ENCODE measurements at places on chromosomes 13 and 19.

GRCh38 chr13:84352946-84353345 is 470.7 kb upstream of the SLITRK1 start:
- no peak for DNase-seq

DNA sequence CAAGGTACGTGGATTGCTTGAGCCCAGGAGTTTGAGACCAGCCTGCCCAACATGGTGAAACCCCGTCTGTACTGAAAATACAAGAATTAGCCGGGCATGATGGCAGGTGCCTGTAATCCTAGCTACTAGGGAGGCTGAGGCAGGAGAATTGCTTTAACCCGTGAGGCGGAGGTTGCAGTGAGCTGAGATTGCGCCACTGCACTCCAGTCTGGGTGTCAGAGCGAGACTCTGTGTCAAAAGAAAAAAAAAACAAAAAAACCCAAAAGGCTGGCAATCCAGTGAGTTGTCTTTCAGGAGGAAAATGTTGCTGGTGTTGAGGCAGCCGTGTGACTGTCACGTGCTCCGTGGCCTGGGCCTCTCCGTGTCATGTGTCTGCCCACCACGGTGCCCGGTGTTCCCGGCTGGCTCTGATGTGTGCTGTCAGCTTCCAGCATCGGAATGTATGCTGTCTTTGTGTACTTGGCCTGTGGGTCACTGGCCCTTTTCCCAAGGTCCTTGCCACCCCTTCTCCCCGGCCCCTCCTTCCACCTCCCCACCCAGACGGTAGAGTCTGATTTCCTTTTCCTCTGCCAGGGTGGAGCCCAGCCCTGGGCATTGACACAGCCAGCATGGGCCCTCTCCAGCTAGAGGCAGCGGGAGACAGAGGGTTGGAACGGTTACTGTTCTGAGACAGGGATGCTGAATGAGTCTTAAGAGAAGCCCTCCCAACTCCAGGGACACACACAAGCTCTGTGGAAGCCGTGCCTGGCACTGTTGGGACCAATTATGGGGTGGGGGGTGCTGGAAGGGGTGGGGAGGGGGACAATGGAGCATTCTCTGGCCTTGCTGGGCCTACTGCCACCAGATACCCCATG is 7.2 kb upstream of the TUBB4A start:
- no peak for DNase-seq

GRCh38 chr13:99857738-99858137 is 113.8 kb downstream of the ZIC5 start:
- DNase-seq = no peak

GRCh38 chr13:37364956-37365355 is 233.6 kb downstream of the POSTN start:
- no peak for DNase-seq

GRCh38 chr19:53882391-53883050 is 524 bp downstream of the PRKCG start:
- DNase-seq = no peak

- DNase-seq = no peak
Observed at GRCh38 chr13:47426126-47426849, 529.4 kb upstream of the HTR2A start.

DNA sequence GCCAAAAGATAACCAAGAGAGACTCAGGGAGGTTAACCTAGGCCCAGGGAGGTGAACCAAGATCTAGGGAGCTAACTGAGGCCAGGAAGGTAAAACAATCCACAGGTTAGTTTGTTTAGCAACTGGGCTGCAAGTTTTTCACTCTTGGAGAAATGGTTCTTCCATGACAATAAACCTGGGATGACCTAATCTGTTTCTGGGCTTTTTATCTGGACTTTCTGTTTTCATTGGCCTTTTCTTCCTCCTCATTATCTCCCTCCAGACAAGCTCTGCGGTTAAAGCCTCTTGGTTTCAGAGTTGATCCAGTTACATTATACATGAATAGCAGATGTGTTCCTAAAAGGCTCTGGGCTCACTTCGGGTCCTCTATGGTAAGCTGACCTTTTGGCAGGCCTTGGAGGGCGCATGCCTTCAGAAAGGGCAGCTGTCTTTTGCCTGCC is 44.2 kb downstream of the PCDH8 start:
- DNase-seq = no peak

GRCh38 chr19:38022791-38023670 is 116.0 kb downstream of the SIPA1L3 start:
- DNase-seq = no peak

- no peak for DNase-seq
Observed at GRCh38 chr19:28134311-28134710, 1078.6 kb downstream of the UQCRFS1 start.

- DNase-seq = no peak
Observed at GRCh38 chr13:20016649-20017364, 58.3 kb downstream of the ZMYM2 start.

GRCh38 chr13:37886879-37887278 is 17.3 kb upstream of the TRPC4 start:
- no peak for DNase-seq

- DNase-seq = no peak
Observed at GRCh38 chr13:52048516-52048915, 24.0 kb downstream of the UTP14C start.

- DNase-seq = no peak
Observed at GRCh38 chr13:111175372-111175771, 60.3 kb downstream of the ARHGEF7 start.

- no peak for DNase-seq
Observed at GRCh38 chr19:53007606-53008005, 6.1 kb upstream of the ERVV-1 start.

DNA sequence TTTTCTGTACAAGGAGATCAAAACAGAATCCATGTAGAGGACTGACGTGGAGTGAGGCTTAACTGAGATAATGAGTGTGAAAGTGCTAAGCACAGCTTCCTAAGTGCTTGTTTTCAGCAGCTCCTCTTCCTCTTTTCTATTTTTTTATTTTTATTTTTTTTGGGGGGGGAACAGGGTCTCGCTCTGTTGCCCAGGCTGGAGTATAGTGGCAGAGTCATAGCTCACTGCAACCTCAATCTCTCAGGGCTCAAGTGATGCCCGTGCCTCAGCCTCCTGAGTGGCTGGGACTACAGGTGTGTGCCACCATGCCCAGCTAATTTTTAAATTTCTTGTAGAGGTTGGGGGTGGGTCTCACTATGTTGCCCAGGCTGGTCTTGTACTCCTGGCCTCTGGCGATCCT is 5.6 kb upstream of the FOSB start:
- DNase-seq = no peak

DNA sequence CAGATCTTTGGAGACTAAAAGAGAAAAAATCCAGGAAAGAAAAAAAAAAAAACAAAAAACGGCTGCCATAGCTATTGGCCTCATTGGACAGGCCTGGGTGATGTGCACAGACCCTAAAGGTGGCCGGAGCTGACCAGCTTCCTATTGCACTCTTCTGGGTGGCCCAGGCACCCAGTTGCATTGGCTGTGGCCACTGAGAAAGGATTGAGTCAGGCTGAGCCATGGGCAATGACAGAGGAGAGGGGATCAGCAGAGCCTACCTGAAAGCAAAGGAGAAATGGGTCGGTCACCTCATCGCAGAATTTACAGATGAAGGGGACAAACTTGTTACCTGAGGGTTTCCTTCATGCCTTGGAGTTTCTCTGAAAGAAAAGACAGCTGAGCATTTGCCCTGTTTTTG is 17.3 kb downstream of the HMGB1 start:
- no peak for DNase-seq

DNA sequence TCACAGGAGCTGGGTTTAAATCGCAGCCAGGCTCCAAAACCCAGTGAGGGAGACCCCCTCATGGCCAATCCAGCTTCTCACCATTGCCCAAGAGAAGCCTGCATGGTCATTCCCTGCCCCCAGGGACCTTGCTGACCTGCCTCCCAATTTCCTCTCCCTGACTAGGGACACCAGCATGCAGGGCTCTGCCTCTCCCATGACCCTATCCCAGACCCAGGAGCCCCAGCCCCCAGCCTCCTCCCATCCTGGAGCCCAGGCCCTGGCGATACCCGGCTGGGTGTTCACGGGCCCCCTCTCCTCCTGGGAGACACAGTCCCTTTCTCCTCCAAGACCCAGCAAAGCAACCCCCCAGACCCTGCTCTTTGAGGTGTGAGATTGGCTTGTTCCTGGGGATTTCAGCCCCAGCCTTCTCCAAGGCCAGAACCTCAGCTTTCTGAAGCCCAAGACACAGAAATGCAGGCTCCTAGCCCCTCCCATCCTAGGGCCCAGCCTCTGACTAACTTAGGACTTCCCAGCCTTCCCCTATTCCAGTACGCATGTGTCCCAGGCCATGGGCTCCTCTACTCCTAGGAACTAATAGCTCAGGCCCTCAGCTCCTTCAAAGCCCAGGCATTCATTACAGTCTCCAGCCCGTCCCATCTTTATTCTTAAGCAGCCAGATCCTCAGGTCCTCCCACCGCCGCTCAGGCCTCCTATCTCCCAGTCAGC is 1.1 kb downstream of the GYS1 start:
- DNase-seq = no peak

GRCh38 chr13:79637133-79637763 is 156.3 kb downstream of the NDFIP2 start:
- DNase-seq = no peak

DNA sequence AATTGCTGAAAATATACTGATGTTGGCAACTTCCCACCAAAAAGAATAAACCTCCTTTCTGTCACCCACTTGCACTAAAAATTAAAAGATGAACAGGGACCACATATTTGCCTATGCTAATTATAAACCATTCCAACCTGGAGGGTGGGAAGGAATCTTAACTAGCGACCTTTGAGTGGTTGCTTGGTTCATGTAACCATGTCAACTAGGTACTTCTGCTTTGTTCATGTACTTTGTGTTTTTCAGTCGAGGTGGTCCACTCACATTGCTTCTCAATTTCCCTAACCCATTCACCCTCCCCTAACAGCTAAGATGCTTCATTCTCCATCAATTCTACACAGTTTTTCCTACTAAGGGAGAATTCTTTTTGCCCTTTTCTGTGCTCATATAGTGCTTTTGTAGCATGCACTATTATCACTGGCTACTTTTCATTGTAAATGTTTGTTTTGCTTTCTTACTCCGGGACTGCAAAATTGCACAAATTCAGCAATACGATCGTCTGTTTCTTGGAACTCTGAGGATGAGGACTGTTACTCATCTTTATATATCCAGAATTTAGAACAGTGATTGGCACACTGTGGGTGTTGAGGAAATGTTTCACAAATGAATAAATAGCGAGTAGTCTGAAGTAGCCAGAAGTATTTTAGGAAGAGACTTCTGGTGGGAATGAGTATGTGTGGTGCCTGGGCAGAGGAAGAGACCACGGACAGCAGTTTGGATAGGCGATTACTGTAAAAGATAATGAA is 187.5 kb downstream of the GPC6 start:
- no peak for DNase-seq

DNA sequence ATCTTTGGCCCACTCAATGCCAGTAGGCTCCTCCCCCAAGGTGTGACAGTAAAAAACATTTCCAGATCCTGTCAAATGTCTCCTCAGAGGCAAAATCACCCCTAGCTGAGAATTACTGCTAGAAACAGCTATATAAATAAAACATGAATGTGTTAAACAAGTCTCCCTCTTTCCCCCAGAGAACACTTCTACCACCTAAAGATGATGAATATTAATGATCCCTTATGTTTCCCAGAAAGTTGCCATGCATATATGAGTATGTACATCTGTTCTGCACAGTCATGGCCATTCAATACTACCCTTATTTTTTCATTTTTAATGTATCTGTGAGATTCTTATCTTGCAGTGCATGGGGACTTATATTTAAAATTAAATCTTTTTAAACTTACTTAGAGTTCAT is 230.0 kb downstream of the SHISA2 start:
- DNase-seq = no peak

- DNase-seq = no peak
Observed at GRCh38 chr13:61408571-61408970, 7.1 kb downstream of the PCDH20 start.

DNA sequence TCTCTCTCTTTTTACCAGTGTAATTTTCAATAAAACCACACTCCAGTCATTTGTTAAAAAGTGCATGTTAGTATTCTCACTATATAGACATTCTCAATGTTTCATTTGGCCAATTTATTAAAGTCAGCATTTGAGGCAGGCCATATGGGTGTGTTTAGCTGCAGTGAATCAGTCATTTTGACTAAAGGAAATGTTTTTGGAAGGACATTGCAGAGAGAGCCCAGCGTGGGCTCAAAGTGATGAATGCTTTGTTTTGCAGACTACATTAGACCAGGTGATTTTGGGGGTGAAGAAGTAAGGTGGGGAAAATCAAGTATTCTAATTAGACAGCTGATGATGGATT is 116.7 kb downstream of the POSTN start:
- DNase-seq = no peak

DNA sequence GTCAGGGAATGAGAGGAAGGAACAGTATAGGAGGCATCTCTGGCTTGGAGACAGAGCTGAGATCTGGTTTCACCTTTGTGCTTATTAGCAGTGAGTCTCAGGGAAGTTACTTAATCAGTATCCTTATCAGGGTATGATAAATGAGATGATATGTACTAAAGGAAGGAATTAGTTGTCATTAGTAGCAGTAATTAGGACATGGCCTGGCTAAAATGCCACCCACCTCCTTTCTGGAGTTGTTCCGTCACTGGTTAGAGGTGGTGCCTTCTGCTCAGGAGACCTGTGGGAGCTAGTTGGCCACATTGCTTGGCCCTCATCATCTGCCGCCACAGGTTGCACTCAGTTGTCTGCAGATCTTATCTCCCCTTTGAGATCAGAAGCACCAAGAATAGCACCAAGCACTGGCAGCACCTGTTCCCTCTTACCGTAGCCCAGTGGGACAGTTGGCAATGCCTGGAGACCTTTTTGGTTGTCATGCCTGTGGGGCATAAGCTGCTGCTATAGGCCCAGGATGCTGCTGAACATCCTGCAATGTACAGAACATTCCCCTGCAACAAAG is 4.7 kb downstream of the GPATCH1 start:
- no peak for DNase-seq
